ENCODE measurements at places on chromosomes 6 and 20. TPM values are rescaled to one million over a fixed set of nuclear protein-coding genes. Genes with fewer than 3 reads are reported as not detected.
A peak's percentile ranks its signal among the peaks of the same experiment; 100 is the strongest.

DNA sequence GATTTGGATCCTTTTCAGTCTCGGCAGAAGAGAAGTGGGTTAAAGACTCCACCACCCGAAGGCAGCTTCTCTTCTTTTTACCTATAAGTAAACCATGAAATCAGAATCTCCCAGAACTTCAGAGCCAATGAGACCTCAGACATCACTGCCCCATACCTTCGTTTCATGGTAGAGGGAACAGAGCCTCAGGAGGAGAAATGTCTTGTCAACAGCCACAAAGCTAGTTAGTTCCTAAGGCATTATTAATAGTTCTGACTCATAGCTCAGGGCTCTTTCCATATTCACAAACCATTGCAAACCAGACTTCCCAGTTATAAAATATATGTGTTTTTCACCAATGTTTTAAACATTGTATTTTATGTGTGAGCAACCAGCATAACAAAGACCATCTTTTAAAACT is 118.7 kb upstream of the RIPOR2 start:
- no peak for DNase-seq

DNA sequence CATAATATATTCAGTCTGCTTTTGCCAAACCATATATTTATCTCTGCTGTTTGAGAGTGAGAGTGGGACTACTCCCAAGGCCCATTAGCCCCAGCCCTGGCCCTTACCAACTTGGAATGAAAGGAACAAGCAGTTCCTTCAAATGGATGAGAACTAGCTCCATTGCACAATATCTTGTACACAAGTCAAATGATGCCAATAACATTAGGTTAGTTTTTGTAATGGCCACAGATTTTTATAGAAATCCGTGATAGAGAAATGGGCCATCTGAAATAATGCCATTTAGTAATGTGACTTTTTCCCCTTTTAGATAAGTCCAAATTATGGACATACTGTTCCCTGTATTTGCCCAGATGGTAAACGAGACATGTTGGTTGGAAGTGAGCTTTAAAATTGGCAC is 117.0 kb downstream of the MAP3K7 start:
- DNase-seq: no peak

Gene CPNE5
- total RNA-seq: 4.0 TPM

DNA sequence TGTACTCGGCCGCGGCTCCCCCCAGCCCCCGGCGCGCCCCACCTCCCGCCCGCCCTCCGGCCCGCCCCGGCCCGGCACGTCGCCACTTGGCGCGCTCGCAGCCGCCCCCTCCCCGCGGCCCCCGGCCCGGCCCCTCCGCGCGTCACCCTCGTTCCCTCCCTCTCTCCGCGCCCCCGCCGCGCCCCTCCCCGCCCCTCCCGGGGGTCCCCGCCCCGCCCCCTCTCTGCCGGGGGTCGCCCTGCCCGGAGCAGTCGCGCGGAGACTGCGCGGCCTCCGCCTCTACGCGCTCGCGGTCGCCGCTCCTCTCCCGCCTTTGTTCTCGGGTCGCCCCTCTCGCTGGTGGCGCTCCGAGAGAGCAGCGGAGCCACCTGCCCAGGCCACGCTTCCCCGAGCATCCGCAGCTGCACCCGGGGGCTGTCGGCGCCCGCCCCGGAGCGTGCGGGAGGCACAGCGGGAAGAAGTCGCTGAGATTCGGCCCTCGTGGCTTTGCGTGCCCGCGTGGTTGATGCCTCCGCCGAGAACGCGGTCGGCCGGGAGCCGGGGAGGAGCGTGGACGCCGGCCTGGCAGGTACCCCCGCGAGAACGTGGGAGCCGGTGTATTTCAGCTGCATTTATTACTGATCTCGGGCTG is at the start of gene PHF10:
Gene PHF10 (minus strand): TSS at position 7 of the 631 bp plus-strand sequence. CDS start 569 bp downstream, outside the sequence.
- DNase-seq: peak; percentile 53

DNA sequence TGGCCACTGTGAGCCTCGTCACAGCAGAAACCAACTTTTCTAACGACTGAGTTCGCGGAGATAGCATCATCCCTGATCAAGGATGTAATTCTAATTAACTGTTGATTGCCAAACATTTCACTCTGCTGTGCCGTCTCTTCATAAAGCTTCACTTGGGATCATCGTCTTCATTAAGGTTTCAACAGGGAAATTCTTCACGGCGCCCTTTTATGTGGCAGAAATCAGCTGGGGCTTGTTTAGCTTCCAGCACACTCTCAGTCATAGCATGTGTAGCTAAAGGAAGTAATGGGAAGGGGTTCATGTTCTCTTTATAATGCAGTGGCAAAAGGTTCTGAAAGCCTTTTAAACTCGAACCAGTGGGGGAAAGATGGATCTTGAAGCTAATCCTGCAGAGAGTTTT is 8.9 kb upstream of the ADRM1 start:
- no peak for DNase-seq

Gene SCGN
- not detected for total RNA-seq

DNA sequence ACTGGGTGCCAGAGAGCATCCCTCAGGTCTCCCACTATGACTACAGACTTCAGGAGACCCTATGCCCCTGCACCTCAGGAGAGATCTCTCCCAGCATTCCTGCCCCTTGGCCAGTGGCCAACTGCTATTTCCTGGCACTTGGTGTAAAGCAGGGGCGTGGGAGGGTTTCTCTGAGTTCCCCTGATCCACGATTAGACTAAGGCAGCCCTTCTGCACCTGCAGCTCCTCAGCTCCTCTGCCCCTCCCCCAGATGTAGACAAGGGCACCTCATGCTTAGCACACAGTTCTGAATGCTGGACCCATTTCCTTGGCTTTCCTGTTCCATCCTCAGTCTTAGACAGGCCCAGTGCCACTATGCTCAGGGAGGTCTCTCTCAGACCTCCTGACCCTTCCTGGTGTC is 28.6 kb downstream of the EDN1 start:
- DNase-seq: no peak

GRCh38 chr20:46501337-46501942 is 11.9 kb downstream of the ZNF334 start:
- no peak for DNase-seq

Gene CAPN11
- not detected for total RNA-seq

DNA sequence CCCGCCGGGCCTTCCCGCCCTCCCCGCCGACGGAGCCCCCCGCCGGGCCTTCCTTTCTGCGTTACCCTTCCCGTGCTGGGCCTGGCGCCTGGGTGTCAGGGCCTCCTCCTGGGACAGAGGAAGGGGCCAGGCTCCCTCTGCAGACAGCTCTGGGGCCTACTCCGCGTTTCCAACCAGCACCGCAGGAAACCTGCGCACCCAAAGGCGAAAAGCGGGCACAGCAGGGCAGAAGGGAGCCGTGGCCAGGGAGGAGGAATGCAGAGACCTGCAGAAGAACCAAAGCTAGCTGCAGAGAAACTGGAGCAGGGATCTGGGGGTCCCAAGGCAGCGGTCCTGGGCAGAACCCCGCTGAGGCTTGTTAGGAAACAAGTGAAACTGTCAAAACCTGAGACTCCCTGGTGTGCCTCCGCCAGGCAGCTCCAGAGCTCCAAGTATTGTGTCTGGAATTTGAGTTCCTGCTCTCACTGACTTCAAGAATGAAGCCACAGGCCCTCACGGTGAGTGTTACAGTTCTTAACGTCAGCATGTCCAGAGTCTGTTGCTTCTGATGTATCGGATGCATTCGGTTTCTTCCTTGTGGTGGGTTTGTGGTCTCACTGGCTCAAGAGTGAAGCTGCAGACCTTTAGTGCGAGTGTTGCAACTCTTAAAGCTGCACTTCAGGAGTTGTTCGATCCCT is 33.3 kb downstream of the IRF4 start:
- DNase-seq: no peak

Gene TBP
- total RNA-seq: 19.1 TPM

- DNase-seq: no peak
Measured at GRCh38 chr20:13320702-13321101, 99.6 kb downstream of the ISM1 start.

DNA sequence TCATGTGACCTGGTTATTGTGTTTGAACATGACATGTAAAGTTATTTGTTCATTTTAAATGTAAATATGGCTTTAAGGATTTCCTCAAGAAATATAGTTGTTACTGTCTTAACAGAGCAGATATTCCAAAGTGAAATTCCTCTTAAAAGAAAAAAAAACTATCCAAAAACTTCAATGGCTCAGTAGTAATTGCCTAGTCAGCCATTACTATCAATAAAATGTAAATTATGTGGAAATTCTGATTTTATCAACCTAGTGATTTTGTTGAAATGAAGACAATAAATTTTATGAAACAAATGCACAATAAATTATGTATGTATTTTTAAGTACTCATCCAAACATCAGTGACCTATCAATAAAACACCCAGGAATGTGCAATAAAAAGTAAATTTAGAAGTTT is 463.3 kb downstream of the TENT5A start:
- no peak for DNase-seq

DNA sequence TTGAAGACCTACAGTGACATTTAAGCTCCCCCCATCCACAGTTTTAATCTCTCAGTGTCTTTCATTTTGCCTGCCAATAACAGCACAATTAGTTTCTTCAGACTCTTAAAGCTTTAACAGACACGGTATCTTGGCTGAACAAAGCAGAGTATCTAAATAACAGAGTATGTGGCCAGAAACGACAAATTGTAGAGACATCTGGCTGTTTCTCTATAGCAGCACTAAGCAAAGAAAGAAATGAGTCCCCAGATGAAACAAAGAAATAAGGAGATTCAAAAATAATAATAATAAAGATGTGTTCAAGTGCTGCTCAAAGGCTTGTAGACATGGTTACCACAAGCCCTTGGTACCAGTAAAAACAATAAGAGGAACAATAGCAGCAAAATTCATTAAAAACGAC is 97.8 kb upstream of the HDAC2 start:
- no peak for DNase-seq

GRCh38 chr20:47027042-47027441 is 132.4 kb downstream of the EYA2 start:
- no peak for DNase-seq

DNA sequence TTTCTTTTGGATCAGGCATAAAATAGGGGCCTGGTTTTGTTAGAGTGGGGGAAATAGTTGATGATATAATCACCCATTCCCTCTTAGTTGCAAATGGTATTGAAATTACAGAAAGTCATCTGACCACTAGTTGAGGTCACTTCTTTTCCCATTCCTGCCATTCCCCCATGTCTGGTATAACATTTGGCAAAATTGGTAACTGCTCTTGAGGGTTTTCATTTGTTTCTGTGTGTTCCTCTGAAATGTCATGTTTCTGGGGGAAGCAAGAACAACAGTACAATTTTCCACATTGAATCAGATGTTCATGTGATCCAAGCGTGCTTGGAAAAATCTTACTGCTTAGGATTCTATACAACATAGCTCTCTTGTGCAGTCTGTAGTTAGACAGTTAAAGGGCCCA is 7.3 kb downstream of the AIG1 start:
- DNase-seq: no peak

Gene GABRR1
- not detected for total RNA-seq

DNA sequence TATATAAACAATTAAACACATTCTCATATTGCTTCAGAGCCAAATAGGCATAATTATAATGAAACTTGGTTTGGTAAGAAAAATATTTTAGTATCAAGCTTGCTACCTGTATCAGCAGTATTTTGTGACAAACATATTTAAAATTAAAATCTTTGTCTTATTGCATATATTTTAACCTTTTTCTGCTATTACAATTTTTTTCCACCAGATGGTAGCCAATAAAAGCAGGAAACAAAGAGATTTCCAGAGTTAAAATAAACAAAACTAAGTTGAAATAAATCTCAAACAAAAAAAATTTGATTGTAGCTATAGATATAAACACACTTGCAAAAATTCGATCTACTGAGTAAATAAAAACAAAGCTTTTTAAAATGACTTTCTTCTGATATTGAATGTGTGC is 491.3 kb upstream of the GJE1 start:
- no peak for DNase-seq

Gene ZBTB12
- 0.98 TPM for total RNA-seq

GRCh38 chr6:154356690-154357089 is at the start of gene IPCEF1:
TSS of gene IPCEF1 (minus strand) at chr6:154356803. CDS start at chr6:154265947, 90,856 bp downstream.
- DNase-seq: no peak

DNA sequence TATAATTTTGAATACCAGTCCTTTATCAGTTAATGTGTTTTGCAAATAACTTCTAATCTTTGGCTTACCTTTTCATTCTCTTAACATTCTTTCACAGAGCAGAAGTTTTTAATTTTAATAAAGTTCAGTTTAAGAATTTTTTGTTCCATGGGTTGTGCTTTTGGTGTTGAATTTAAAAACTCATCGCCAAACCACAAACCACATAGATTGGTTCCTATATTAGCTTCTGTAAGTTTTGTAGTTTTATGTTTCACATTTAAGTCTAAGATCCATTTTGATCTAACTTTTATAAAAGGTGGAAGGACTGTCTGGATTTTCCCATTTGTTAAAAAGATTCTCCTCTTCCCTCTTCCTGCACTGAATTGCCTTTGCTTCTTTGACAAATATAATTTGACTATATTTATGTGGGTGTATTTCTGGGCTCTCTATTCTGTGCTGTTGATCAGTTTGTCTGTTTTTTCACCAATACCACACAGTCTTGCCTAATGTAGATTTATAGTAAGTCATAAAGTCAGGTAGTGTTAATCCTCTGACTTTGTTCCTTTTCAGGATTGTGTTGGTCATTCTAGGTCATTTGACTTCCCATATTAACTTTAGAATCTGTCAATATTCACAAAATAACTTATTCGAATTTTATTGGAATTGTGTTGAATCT is 17.5 kb upstream of the SDCBP2 start:
- no peak for DNase-seq

All from activated CD4-positive, alpha-beta memory T cell treated with anti-CD3 and anti-CD28 coated beads, Interleukin-2, amount 10 ng/mL, durations not matched to agents 7 days and 5 days (primary cell).